ENCODE measurements at places on chromosomes 5 and 9. TPM values are rescaled to one million over a fixed set of nuclear protein-coding genes. Genes with fewer than 3 reads are reported as not detected.

GRXCR2 gene
- not detected for total RNA-seq

- peaks cover 3% of the 10 kb centered on the region for H3K4me1 ChIP-seq
- DNase-seq: no peak
- no peak overlapping the region for H3K27ac ChIP-seq
- no peaks in the 10 kb centered on the region for H3K36me3 ChIP-seq
Observed at GRCh38 chr9:34045903-34046302, 2.8 kb downstream of the UBAP2 start.

PRSS3 gene
- 148 TPM for total RNA-seq

- no peaks in the 10 kb centered on the region for H3K36me3 ChIP-seq
- DNase-seq: no peak
- no peaks in the 10 kb centered on the region for H3K4me1 ChIP-seq
- H3K4me3 ChIP-seq: no peak overlapping the region
- H3K27me3 ChIP-seq: no peaks in the 10 kb centered on the region
Observed at GRCh38 chr5:160506006-160507004, 84.7 kb downstream of the PTTG1 start.

GRCh38 chr5:170597872-170598271, 94.1 kb downstream of the KCNIP1 start:
- no peaks in the 10 kb centered on the region for H3K27me3 ChIP-seq
- DNase-seq: no peak
- H3K27ac ChIP-seq: no peak overlapping the region
- no peaks in the 10 kb centered on the region for H3K36me3 ChIP-seq
- no peaks in the 10 kb centered on the region for H3K4me1 ChIP-seq
- no peak overlapping the region for H3K4me3 ChIP-seq

All from colonic mucosa (tissue), 4 donors.